ENCODE measurements at places on chromosomes 5 and 9. TPM values are rescaled to one million over a fixed set of nuclear protein-coding genes. Genes with fewer than 3 reads are reported as not detected.

The PPP3R2 gene
- not detected for polyA plus RNA-seq

The SCGB3A1 gene
- not detected for polyA plus RNA-seq

The IL7R gene
- 0.37 TPM for polyA plus RNA-seq

The CCL27 gene
- polyA plus RNA-seq: not detected

The PCDHGC3 gene
- polyA plus RNA-seq: not detected

The SOHLH1 gene
- polyA plus RNA-seq: not detected

The GABRA1 gene
- polyA plus RNA-seq: not detected

The SIT1 gene
- 56.8 TPM for polyA plus RNA-seq

The LRRC14B gene
- not detected for polyA plus RNA-seq

The CKMT2 gene
- polyA plus RNA-seq: not detected

The CACNA1B gene
- not detected for polyA plus RNA-seq

- DNase-seq: no peak
These were observed 249.0 kb downstream of the ARHGAP26 start for GRCh38 chr5:143019157-143019556.

GRCh38 chr5:53392073-53392472, 88.4 kb upstream of the FST start:
- no peak for DNase-seq

GRCh38 chr9:116144555-116144954, 9.0 kb upstream of the PAPPA start:
- DNase-seq: no peak

DNA sequence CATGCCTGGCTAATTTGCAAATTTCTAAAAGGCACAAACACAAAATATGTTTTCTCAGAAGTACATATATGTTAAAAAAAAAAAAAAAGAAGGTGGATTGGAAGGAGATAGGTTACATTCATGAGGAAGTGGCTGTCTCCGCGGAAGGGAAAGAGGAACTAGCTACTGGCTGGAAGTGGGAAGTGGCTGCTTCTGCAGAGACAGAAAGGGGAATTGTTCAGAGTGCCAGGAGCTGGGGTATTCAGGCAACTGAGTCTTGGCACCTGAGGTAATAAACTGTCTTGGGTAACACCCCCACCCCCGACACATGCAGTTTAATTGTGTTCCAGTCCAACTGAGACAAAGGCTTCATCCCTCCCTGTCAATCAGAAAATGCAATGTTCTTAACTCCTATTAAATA, 45.6 kb downstream of the S1PR3 start:
- DNase-seq: no peak

GRCh38 chr5:165231821-165232508, 1726.5 kb downstream of the MAT2B start:
- DNase-seq: no peak

GRCh38 chr9:95793924-95794828, 81.3 kb upstream of the ERCC6L2 start:
- DNase-seq: no peak

GRCh38 chr9:136794281-136794999, 1.7 kb upstream of the CCDC183 start:
- no peak for DNase-seq

DNA sequence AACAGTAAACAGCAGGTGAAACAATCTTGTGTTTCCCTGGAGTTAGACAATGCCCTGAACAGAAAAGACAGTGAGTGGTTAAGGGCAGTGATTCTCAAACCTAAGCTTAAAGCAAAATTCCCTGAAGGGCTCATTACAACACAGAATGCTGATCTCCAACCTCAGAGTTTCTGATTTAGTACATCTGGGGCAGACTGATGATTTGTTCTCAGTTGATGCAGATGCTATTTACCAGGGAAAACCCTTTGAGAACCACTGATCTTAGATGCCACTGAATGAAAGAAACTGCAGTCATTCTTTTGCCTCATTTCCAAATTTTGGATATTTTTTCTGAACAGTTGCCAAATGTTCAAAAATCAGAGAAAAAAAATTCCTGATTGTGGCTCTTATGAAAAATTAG, 18.7 kb upstream of the ADAM19 start:
- no peak for DNase-seq

GRCh38 chr9:94300470-94301301, 27.8 kb downstream of the NUTM2F start:
- no peak for DNase-seq

- DNase-seq: no peak
These were observed 407.1 kb upstream of the PAPPA start for GRCh38 chr9:115746496-115746895.

- DNase-seq: no peak
These were observed 54.6 kb upstream of the ECM2 start for GRCh38 chr9:92590377-92590776.

GRCh38 chr5:177594071-177594470, 2.1 kb downstream of the TMED9 start:
- DNase-seq: no peak

DNA sequence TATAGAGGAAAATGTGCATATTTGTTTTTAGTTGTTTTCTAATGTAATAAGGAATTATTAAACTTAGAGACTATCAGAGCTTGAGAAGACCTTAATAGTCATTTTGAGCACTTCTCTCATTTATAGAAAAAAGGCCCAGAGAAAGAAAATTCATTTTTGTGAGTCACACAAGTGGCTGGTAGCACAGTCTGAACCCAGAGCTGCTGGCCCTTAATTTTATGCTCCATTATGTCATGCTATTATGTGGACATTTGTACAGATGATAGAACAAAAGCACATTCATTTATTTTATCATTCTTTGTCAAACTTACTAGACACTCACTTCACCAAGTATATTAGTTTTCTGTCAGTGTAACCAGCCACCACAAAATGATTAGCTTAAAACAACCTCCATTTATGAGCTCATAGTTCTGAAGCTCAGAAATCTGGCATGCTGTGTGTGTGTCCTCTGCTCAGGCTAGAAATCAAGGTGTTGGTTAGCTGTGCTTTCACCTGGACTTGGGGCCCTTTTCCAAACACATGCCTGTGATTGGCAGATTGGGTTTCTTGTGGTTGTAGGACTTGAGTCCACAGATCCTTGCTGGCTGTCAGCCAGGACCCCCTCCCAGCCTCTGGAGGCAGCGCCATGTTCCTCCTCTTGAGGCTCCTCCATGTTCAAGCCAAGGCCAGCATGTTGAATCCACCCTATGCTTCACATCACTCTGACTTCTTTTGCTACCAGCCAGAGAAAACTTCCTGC, 188.9 kb downstream of the ARHGAP26 start:
- DNase-seq: no peak

GRCh38 chr9:127199001-127199791, 65.4 kb upstream of the GARNL3 start:
- peak; percentile 69 for DNase-seq

- no peak for DNase-seq
These were observed 28.3 kb downstream of the JAK2 start for GRCh38 chr9:5013374-5013773.

- no peak for DNase-seq
These were observed 20.2 kb upstream of the TNC start for GRCh38 chr9:115138151-115138550.

DNA sequence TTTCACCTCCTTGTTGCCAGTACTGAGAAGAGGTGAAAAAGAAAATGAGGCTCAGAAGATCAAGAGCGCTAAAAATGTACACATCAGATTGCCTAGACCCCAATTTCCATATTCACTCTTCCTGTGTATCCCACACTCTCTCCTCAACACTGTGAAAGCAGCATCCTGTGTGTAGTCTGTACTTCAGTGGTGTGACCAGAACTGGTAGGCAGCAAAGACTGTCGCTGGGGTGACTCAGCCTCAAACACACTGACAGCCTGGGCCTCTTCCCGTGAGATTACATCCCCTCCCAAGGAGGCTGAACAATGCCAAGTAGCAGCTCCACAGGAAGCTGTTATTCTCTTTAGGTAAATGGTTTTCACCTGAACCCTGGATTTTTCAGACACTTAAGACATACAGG, 135.5 kb downstream of the CCDC192 start:
- no peak for DNase-seq

GRCh38 chr5:78667461-78668103, 19.0 kb upstream of the LHFPL2 start:
- DNase-seq: no peak

- DNase-seq: no peak
These were observed 121.6 kb downstream of the ADAMTSL1 start for GRCh38 chr9:18595597-18595996.

GRCh38 chr5:93582677-93583438, at the start of gene NR2F1:
TSS of gene NR2F1 (plus strand) at chr5:93583222. CDS start at chr5:93585024, 1,802 bp downstream.
- no peak for DNase-seq
